ENCODE measurements at places on chromosomes 12 and 14.

- no peak for DNase-seq
Measured at GRCh38 chr12:16362550-16362949, 15.1 kb downstream of the MGST1 start.

DNA sequence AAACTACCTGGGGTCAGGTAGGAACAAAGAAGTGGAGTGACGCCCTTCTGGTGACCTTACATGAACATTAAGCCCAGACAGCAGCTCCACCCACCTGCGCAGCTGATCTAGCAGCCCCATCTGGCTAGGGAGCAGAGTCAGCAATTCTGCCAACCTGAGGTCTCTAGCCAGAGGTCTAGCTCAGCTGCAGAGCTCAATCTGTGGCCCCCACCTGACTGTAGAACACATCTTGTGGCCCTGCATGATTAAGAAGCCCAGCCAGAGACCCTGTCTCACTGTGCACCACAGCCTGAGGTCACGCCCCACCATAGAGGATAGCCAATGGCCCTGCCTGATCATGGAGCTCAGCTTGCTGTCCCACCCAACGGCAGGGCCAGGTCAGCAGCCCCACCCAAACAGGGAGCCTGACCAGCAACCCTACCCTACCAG, 50.6 kb upstream of the HIGD1C start:
- DNase-seq = no peak

DNA sequence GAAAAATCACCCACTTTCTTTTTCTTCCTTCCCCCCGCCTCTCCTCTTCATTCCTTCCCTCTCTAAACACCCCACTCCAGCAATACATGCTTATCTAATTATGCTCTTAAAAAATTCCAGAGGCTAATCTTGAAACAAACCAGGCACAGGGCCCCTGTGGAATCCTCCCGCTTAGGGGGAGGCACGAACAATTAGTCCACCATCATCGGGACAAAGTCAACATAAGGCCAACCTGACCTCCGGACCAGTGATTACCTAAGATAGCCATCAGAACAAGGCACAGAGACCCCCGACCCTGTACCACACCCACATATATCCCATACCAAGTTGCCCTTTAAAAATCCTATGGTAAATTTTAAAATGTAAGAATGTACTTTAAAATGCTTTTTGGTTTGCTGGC, 47.1 kb downstream of the KIF21A start:
- no peak for DNase-seq

GRCh38 chr12:2011643-2012607, 7.7 kb upstream of the DCP1B start:
- DNase-seq = no peak

GRCh38 chr14:101788016-101788635, 26.6 kb downstream of the PPP2R5C start:
- no peak for DNase-seq

- DNase-seq = no peak
Measured at GRCh38 chr12:109613649-109614455, 40.3 kb downstream of the MVK start.

GRCh38 chr12:24489939-24490338, 459.0 kb downstream of the BCAT1 start:
- DNase-seq = no peak

GRCh38 chr14:88791252-88791621, 1.5 kb downstream of the EML5 start:
- DNase-seq = no peak

- no peak for DNase-seq
Measured at GRCh38 chr12:65962036-65962430, 137.8 kb downstream of the HMGA2 start.

GRCh38 chr12:113466454-113467141, 5.1 kb downstream of the LHX5 start:
- DNase-seq = no peak

DNA sequence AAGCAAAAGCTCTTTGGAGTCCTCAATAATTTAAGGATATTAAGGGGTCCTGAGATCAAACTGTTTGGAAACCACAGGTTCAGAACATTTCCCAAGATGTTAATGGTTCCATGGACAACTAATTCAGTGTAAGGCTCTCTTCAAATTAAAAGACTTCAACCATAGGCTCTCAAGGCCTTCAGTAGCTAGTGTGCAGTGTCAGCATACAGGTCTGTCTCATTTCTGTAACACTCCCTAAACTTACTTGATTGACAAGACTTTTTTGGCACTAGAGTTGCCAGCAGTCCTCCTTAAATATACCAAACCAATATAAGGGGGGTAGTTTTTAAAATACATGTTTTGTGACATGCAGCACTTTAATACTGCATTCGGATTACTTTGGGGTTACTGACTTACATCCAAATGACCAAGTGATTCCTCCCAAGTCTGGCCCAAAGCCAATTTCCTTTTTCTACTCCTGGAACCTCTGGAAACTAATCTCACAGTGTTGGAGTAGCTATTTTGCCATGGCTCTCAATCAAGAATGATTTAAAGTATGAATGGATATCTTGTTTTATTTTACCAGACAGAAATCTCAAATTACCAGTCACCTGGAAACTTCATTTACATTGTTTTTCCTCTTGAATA, 22.7 kb downstream of the CSRP2 start:
- no peak for DNase-seq

DNA sequence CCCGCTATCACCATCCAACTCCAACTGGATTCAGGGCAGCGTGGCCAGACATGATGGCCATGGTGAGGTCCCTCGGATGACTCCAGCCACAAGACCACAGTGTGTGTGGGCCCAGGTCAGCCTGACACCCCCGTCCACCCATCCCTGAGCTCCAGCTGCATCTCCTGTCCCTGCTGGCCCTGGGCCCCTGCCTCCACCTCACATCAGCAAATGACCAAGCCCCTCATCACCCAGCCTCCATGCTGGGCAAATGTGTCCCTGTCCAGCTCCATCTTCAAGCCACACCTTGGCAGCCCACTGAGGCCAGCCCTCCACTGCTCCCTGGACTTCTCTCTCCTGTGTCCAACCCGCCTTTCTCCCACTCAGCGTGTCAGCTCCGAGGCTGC, 3.2 kb downstream of the GPR132 start:
- no peak for DNase-seq

DNA sequence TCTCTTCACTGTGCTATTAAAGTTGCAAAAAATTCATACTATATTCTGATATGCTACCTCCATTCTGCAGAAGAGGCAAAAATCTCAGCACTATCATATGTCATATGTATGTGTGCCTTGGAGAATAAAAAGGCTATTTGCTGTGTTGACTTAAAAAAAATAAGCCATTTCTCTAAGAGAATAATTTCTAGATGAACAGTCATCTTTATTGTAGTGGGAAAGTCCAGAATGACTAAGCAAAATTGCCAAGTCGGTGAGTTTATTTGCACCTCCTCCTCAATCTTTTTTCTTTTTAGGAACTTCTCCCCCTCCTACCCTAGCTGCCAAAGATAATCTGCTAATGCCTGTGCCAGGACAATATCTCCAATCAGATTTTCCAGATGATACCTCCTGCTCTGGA, 353.8 kb upstream of the FAR2 start:
- DNase-seq = no peak

GRCh38 chr12:66392266-66392915, 90.1 kb downstream of the HELB start:
- no peak for DNase-seq

- no peak for DNase-seq
Measured at GRCh38 chr12:6321905-6322304, 11.4 kb downstream of the PLEKHG6 start.

DNA sequence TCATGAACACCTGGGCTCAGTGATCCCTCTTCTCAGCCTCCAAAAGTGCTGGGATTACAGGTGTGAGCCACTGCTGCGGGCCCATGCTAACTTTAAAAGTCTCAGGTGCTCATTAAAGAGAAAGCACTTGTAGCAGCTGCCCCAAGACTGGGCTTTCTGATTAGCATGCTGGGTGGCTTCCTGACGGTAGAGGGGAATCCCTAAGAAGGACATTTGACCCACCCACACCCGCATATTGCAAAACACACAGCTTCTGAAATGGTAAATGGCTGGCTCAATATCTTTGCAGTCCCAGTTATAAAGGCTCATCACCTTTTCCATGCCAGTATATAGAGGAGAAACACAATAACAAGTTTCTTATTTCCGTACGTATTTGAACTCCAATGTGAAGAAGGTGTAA, 19.3 kb upstream of the BICD1 start:
- DNase-seq = no peak

DNA sequence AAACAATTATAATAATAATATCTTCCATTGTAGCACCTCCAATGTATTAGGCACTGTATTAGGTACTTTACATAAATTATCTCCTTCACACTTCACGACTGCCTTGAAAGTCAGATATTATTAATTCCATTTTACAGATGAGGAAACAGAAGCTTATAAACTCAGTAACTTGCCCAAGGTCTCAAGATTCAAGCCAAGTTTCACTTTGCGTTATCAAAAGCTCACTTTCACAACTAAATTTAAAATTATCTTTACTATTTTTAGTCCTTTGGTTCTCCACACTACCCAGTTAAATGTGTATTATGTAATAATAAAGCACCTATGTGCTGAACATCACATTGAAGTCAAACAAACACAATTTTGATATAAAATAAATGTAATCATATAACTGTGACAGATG, 55.8 kb downstream of the NUMB start:
- DNase-seq = no peak

DNA sequence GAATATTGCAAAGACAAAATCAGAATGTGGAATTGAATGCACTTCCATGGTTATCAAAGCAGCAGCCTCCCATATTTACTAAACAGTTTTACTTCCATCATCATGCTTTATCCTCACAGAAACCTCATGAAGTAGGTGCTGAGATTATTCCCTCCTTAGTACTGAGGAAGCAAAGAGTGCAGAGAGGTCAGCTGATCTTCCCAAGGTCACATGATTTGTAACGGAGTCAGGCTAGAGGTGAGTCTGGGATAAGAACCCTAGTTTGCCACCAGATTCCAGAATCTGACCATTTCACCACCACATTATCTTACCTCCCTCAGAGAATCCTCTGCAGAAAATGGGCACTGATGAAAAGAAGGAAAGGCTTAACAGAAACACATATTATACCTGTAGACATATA, 102.0 kb downstream of the LGR5 start:
- no peak for DNase-seq

DNA sequence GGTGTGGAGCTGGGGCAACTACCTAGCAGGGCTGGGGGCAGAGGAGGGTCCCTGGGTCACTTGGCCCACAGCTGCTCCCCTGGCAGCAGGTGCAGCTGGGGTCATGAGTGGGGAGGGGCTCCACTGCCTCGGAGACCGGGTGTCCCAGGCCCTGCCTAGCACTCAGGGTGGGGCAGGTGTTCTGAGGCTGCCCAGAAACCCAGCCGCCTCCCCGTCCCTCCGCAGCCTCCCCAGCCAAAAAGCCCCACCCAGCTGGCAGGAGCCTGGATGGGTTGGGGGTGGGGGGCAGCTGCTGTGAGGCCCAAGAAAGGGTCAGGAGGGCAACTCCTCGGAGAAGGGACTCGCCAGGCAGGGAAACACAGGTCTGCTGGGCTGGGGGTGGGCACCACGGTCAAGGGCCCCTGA, 11.2 kb downstream of the AHNAK2 start:
- no peak for DNase-seq

GRCh38 chr14:69643430-69644200, 32.2 kb downstream of the SUSD6 start:
- DNase-seq = peak; percentile 82

- no peak for DNase-seq
Measured at GRCh38 chr14:32940066-32940651, 1.5 kb downstream of the NPAS3 start.

DNA sequence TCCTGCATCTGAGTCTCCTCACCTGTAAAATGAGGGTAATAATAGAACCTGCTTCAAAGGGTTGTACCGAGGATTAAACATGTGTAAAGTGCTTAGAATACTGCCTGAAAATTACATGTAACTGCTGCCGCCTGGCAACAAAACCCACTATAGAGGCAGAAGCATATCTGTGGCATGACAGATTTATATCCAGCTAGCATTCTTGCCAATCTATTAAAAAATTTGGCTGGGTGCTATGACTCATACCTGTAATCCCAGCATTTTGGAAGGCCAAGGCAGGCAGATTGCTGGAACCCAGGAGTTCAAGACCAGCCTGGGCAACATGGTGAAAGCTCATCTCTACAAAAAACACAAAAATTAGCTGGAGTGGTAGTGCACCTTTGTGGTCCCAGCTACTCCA, 16.4 kb upstream of the KSR2 start:
- no peak for DNase-seq

GRCh38 chr12:39032034-39032433, 126.6 kb upstream of the CPNE8 start:
- DNase-seq = no peak

Measured in CD4-positive, alpha-beta T cell treated with Interleukin-6 for 4 hours (primary cell).